PC-9 (cell line): ENCODE measurements at places on chromosomes 1 and 21. TPM values are rescaled to one million over a fixed set of nuclear protein-coding genes. Genes with fewer than 3 reads are reported as not detected.

Gene NUDT17
- total RNA-seq: 1.0 and 1.5 TPM in 2 replicates

Gene SPRR2G
- total RNA-seq: not detected in 2 replicates

Gene ACTA1
- total RNA-seq: not detected in 2 replicates

Gene SMIM34
- not detected in 2 replicates for total RNA-seq

- DNase-seq: no peak
Observed at GRCh38 chr1:230455291-230455690, 29.2 kb upstream of the PGBD5 start.

DNA sequence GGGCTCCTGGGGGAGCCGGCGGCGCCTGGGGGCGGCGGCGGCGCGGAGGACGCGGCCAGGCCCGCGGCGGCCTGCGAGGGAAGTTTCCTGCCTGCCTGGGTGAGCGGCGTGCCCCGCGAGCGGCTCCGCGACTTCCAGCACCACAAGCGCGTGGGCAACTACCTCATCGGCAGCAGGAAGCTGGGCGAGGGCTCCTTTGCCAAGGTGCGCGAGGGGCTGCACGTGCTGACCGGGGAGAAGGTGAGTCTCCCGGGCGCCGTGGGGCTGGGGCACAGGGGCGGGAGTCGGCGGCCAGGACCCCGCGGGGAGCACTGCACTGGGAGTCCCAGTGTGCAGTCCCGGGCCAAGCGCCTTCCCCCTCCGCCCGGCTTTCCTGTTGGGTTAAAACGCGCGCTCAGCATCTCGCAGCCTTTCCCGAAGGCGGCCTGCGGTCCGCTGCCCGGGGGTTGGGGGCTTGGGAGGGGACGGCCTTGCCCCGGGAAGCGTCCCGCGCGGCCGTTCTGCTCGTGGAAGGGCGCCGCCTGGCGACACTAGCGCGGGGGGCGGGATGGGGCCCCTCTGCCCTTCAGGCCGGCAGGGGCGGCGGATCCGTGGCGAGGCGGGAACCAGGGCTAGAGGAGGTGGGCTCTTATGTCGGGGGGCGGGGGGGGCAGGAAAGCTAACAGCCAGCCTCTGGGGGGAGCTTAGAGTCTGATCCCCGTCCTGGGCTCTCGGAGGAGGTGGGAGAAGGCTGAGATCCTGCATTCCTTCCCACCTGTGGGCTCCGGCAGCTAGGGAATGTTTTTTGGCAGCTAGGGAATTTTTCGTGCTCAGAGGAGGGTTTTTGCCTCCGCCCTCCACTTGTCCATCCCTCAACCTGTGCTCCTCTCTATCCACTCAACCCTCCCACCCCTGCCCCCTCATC is 1.1 kb downstream of the HUNK start:
- DNase-seq: no peak

DNA sequence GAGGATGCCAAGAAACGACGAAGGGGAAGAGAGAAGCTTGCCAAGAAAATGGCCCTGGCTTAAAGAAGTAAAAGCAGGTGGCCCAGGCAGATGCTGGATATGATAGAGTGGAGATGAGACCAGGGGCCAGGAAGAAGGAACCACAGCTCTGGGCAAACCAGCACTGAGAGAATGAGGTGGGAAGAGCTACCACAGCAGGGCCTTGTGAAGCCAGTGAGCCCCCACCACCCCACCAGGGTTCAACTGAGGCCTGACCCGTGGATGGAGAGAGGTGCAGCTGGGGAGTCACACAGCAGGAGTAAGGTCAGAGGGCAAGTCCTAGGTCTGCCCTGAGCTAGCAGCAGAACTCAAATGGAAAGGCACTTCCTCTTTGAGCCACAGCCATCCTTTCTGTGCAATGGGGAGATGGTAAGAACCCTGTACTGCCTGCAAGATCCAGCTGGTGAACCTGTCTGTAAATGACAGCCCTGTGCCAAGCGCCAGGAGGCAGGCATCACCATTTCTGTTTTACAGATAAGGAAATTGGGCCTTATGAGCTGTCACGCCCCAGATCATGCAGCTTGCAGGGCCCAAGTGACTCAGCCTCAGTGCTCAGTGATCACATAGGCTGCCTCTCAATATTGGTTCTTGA is 8.5 kb downstream of the SH3BGRL3 start:
- no peak for DNase-seq

DNA sequence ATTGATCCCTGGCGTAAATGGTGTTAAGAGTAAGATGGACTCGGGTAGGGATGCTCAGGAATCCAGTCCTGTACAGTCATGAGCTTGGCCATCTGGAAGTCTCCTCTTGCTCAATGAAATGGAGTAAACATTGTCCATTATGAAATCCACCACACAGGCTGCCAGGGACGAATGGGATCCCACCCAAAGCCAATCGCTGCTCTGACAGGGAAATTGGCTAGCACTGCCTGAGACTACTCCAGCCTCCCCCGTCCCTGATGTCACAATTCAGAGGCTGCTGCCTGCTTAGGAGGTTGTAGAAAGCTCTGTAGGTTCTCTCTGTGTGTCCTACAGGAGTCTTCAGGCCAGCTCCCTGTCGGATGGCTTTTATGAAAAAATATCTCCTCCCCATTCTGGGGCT is at the start of gene HSD11B1:
Gene HSD11B1 (plus strand): TSS at position 263 of the 400 bp plus-strand sequence. CDS start 97 bp downstream, at position 360.
- DNase-seq: no peak
